GM04504 (cell line): ENCODE measurements at places on chromosomes 13 and 19.

DNA sequence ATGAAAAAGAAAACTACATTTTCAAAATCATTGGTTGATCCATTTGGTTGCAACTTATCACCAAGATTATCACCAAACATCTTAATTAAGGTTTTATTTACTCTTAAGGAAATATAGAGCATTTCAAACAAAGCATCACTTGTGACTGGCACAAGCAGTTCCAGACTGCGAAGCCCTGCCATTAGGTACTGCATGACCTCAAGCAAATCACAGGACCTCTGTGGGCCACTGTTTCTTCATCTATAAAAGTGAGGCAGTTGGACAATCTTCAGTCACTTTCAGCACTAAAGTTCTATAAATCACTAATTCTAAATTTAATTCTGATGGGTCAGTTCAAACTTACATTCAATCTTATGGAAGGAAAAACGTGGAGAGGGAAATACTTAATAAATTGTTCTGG is 2.0 kb downstream of the ELF1 start:
- DNase-seq, result no peak

GRCh38 chr13:40963927-40964326 is 55.2 kb downstream of the ELF1 start:
- DNase-seq, result no peak

GRCh38 chr19:11736696-11737095 is 2.0 kb downstream of the ZNF823 start:
- no peak for DNase-seq

DNA sequence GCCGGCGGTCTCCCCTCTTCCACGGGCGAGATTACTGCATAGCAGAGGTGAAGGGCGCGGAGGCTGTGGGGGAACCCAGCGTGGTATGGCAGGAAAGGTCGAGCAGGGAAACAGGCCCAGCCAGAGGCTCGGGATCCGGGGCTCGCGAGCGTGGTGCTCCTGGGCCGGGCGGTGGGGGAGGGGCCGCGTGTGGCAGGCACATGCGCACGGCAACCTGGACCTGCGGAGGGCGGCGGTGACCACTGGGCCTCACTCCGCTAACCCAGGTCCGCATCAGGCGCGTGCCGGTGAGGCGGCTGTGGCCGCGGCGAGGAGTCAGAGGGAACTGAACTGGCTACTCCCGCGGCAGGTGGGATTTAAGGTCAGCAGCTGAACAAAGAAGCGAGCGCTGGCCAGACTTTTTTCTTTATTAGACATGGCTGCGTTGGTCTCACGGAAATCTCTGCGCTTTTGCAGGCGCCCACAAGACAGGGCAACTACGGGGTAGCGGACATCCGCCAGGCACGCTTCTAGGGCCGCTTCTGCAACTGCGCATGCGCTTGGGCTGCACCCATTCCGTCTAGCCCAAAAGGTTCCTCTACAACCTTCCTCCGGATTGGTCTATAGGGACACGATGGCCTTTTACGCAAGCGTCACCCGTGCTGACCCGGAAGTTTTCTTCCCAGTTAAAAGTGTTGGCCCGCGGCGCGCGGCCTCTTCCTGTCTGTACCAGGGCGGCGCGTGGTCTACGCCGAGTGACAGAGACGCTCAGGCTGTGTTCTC is at the start of gene RPS5:
Gene RPS5 (plus strand): TSS at position 694 of the 762 bp plus-strand sequence. CDS start 869 bp downstream, outside the sequence.
- peak; percentile 96 for DNase-seq

GRCh38 chr13:106332621-106333020 is 202.8 kb downstream of the EFNB2 start:
- DNase-seq, result no peak

DNA sequence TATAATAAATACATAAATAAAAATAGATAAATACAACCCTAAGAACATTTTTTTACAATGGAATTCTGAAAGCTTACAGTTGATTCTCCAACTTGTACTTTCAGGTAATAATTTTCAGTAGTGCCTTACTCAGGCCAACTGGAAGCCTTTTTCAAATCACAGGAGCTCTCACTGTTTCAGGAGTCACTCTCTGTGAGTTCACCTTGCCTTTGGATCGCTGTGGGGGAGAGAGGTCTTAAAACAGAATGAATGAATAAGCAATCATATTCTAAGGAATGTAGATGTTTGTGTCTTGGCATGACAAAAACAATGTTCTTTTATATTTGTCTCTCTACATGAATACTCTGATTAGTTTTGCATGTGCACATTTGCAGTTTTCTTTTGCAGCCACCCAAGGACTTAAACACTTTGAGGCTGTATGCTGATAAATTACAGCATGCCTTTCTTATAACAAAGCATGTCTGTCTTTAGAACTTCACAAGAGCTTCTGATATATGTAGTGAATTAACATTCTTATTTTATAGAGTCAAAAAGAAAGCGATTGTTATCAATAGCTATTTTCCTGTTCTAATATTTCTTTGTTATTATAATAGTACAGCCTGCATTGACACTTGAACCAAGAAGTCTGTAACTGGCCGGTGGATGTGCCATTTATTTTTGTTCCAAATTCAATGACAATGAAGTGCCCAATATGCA is 1111.5 kb upstream of the ATXN8OS start:
- no peak for DNase-seq

- DNase-seq, result no peak
Measured at GRCh38 chr19:49114630-49115363, 627 bp downstream of the LIN7B start.

- DNase-seq, result no peak
Measured at GRCh38 chr13:112446347-112446861, 70.2 kb downstream of the SPACA7 start.

DNA sequence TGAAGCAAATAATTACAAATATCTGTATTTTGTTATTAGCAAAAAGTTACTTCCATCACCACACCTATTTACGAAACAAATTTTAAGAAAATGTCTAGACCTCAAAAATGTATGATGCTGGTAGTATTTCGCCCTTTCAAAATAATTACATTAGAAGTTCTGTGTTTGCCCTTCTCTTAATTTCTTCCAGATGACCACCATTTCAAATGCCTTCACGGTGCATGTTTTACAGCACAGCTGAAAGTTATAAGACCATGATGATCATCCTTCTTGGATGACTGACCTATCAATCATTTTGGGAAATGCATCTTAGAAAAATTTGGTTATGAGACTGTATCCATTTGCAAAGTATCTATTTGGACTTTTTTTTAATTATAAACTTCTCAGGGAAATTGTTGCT is 390.8 kb downstream of the SLITRK6 start:
- no peak for DNase-seq

GRCh38 chr13:42876887-42877545 is 95.6 kb downstream of the FAM216B start:
- no peak for DNase-seq

DNA sequence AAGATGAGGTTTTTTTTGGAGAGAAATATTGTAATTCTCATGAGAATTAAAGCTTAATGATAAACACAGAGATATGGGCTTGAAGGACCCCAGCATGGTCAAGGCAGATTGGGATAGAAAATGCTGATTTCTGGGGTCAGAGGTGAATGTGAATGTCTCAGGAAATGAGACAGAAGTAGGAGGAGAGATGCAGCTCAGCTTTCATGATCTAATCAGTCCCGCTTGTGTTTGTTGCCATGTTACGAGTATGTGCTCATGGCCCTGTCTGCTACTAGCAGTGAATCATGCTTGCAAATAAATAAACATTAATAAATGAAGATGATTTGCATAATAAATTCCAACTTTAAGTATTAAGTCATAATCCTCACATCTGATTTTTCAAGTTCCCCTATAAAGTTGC is 23.0 kb upstream of the NDFIP2 start:
- DNase-seq, result no peak
